ENCODE measurements at places on chromosomes 11 and 22. TPM values are rescaled to one million over a fixed set of nuclear protein-coding genes. Genes with fewer than 3 reads are reported as not detected.

CASP4 gene
- 217 TPM for total RNA-seq

GUCY1A2 gene
- total RNA-seq = 0.79 TPM

MDK gene
- total RNA-seq = 50.0 TPM

CAPN5 gene
- total RNA-seq = 10.1 TPM

OR5P2 gene
- not detected for total RNA-seq

PRPF19 gene
- total RNA-seq = 90.8 TPM

SCUBE2 gene
- total RNA-seq = 0.50 TPM

OR8G5 gene
- total RNA-seq = not detected

PRR33 gene
- not detected for total RNA-seq
